Heart left ventricle (tissue), 16 donors: ENCODE measurements at places on chromosomes 11 and 22. TPM values are rescaled to one million over a fixed set of nuclear protein-coding genes. Genes with fewer than 3 reads are reported as not detected.

DNA sequence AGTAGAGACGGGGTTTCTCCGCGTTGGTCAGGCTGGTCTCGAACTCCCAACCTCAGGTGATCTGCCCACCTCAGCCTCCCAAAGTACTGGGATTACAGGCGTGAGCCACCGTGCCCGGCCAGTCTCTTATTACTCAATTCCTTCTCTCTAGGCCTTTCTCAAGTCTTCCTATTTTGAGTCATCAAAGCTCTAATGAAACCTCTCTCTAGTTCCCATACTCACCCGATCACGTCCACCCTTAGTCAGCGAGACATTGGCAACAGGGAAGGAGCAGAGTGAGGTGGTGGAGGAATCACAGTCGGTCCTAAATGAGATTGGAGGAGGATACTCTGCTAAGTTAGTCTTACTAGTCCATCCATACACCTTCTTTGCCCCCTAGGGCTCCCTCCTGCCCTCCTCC, 5.0 kb downstream of the BSCL2 start:
- no peak for DNase-seq
- H3K4me1 ChIP-seq = peaks cover 14% of the 10 kb centered on the region
- H3K4me3 ChIP-seq = no peak overlapping the region
- H3K27ac ChIP-seq = no peak overlapping the region
- H3K27me3 ChIP-seq = no peaks in the 10 kb centered on the region

DNA sequence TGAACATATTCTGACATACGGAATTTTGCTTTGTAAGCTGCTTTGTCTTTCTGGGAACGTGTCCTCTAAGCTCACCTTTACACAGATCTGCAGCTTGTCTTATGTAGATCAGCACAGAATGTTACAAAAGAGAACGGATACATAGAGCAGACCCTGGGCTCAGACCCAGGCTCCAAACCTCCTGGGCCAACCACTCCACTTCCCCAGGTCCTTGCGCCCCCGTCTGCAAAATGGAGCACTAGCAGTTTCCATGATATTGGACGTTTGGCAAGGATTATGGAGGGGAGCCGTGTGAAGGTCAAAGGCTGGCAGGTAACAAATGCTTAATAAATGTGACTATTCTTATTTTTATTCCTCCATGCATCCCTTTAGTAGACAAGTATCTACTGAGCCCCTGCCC, 358.4 kb downstream of the CTTN start:
- H3K27me3 ChIP-seq = peaks cover 18% of the 10 kb centered on the region
- no peaks in the 10 kb centered on the region for H3K36me3 ChIP-seq
- no peak for DNase-seq
- no peak overlapping the region for H3K27ac ChIP-seq
- no peaks in the 10 kb centered on the region for H3K4me1 ChIP-seq

- peaks cover 4% of the 10 kb centered on the region for H3K4me1 ChIP-seq
- no peak overlapping the region for H3K4me3 ChIP-seq
- no peak overlapping the region for H3K27ac ChIP-seq
- peaks cover 9% of the 10 kb centered on the region for H3K36me3 ChIP-seq
Observed at GRCh38 chr22:41280065-41280464, 5.9 kb downstream of the RANGAP1 start.

The MIAT gene
- 0.46 TPM for polyA plus RNA-seq

DNA sequence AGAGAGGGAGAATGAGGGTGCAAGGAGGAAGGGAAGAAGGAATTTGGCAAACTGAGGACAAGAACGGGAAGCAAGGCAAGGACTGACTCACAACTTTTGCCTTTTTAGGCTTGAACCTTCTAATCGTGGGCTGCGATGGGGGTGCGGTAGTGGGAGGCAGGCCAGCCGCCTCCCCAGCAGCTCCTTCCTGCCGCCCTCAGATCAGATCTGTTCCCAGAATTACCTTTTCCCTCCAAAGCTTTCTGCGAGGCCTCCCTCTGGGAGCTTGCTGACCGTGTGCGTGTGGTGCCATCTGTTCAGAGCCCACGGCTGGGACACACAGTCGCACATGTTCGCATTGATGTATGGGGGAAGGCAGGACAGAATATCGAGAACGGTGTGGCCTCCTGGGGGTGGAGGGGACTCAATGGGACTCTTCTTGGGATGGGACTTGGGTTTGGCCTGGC, 86.9 kb upstream of the PARVA start:
- H3K27me3 ChIP-seq = no peaks in the 10 kb centered on the region
- no peak for DNase-seq
- H3K27ac ChIP-seq = no peak overlapping the region
- no peaks in the 10 kb centered on the region for H3K36me3 ChIP-seq
- peaks cover 22% of the 10 kb centered on the region for H3K4me1 ChIP-seq
- no peak overlapping the region for H3K4me3 ChIP-seq

DNA sequence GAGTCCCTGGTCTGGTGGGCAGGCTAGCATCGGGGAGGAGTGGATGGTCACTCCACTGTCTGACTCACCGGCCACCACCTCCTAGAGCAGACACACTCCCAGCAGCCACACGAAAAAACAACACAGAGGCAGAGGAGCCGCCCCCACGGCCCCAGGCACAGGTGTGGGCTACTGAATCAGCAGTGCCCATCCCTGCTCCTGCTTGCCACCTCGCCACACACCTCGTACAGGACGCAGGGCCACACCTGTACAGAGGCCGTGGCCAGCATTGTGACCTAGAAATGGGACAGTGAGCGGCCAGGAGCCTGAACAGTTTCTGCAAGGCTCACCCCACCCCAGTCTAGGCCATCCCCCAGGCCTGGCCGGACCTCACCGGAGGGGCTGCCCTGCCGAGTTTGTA, 14.0 kb downstream of the TRIM29 start:
- H3K36me3 ChIP-seq = no peaks in the 10 kb centered on the region
- DNase-seq = no peak
- no peak overlapping the region for H3K4me3 ChIP-seq
- H3K27me3 ChIP-seq = no peaks in the 10 kb centered on the region
- no peak overlapping the region for H3K27ac ChIP-seq

The P2RY2 gene
- polyA plus RNA-seq = 8.5 TPM

- H3K27ac ChIP-seq = no peak overlapping the region
- no peaks in the 10 kb centered on the region for H3K36me3 ChIP-seq
- no peak overlapping the region for H3K4me3 ChIP-seq
- H3K4me1 ChIP-seq = peaks cover 3% of the 10 kb centered on the region
- no peak for DNase-seq
Observed at GRCh38 chr11:112590764-112591163, 330.1 kb upstream of the PLET1 start.
